ENCODE measurements at places on chromosomes 2 and 18.
A peak's percentile ranks its signal among the peaks of the same experiment; 100 is the strongest.

DNA sequence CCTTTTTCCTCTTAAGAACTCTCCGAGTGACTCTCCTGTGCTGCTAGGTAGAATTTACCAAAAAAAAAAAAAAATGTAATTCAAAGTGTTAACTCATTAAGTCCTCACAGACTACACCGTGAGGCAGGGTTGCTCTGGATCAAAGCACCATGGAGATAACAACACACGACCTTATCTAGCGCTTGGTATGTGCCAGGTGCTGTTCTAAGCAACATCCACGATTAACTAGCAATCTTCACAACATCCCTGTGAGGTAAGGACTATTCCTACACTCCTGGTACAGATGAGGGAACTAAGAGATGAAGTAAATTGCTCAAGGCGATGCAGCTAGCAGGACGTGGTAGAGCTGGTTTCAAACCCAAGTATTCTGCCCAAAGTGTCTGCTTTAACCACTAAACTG is 1.8 kb downstream of the MOGAT1 start:
- DNase-seq = no peak

- DNase-seq = no peak
These were observed 86.0 kb downstream of the ABCA12 start for GRCh38 chr2:215052404-215052803.

GRCh38 chr2:112216167-112216566 is 38.7 kb downstream of the ZC3H8 start:
- DNase-seq = peak; percentile 37

- no peak for DNase-seq
These were observed 6.1 kb downstream of the ADI1 start for GRCh38 chr2:3513026-3513810.

DNA sequence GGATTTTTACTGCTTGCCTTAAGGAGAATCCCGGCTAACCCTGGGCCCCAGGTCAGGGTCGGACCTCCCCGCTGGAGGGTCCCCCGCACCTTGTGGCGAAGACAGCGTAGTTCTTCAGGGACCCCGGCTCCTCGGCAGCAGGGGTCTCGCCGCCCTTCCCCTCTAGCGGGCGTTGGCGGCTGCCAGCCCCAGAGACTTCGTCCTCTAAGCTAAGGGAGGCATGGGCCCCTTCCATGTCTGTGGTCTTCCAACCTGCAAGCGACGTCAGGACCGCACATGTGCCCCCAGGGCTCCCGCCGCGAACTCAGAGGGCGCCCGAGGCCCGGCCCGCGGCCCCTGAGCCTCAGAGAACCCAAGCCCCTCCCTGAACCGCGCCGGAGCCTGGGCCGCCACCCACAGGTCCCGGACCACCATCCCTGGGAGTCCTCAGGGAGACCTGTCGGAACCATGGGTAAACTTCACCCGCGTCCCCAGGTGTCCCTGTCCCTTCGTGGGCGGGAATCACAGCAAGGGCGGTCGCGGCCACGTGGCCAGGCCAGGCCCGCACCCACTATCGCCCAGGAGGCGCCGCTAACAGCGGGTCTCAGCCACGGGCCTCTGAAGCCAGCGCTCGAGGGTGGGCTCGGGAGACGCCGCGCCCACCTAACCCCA is 562 bp downstream of the ANKMY1 start:
- DNase-seq = no peak

DNA sequence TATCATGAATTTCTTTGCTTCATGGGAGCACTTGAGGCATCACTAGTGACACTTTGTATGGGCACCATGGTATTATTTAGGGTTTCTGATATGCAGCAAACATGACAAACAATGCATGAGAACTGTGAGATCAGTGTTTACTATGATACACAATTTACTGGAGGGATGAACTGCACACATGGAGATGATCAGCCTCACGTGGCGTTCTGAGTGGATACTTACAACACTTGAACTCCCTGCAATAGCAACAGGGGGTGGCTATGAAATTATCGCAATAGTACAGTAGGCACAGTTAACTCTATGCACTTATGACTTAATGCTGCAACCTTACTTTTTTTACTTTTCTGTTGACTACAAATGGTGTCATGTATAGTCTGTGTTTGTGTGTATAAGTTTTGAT is 18.5 kb upstream of the UGT1A8 start:
- DNase-seq = no peak

GRCh38 chr18:46166261-46166970 is 62.2 kb downstream of the HAUS1 start:
- DNase-seq = no peak

- peak; percentile 19 for DNase-seq
These were observed 11.2 kb downstream of the ZNF142 start for GRCh38 chr2:218648088-218648786.

- DNase-seq = peak; percentile 80
These were observed 56.1 kb downstream of the FARP2 start for GRCh38 chr2:241412144-241412543.

GRCh38 chr2:177282181-177282641 is 17.7 kb upstream of the NFE2L2 start:
- no peak for DNase-seq

DNA sequence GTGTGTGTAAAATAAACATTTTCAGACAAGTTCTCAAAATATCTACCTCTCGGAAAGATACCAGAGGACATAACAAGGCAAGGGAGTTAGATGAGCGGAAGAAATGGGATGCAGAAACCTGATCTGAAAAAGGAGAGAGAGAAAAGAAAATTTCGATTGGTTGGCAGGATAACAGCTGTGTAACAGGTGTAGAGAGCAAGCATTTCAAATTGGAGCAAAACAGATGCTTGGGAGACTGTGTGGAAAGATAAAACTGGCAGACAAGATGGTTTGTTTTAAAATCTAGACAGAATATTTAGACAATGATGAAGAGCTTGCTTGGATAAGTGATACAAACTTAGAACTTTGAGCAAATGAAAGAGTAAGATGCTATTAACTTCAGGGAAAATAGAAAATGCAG is 20.2 kb downstream of the CHST9 start:
- no peak for DNase-seq

DNA sequence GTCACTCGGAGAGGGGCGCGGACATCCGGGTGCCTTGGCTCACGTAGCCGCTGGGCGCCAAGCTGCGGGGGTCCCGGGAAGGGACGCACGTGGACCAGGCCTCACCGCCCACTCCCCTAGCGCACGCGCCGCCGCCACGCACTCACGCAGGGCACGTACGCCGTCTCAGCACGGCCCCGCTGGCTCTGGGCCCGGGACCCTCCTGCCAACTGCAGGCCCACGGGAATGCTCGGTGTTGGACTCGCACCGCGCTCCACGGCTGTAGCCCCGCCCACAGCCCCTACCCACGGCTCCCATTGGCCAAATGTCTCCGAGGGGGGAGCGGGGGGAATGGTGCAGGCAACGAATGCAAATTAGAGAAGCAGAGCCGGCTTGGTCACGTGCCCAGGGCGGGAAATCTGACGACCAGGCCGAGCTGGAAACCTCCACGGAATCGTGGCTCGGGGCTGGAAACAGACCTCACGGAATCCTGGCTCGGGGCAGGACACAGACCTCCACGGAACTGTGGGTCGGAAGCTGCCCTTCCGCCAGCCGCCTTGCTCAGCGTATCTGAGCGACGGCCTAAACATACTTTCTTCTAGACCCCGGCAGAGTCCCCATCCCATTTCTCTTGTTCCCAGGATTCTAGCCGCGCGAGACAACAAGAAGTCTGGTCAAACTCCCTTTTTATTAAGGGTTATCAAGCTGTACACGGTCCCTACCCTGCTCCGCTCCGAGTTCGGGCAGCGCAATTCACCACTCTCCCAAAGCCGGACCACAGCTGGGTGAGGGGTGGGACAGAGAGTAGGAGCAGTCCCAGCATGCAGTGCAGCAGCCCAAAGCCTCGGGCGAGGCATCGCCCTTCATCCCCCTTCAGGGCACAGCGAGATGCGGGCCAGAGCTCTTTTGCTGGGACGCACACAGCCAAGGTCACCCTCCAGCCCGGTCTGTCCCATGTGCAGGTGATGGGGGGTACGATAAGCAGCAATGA is at the start of gene ABCB6:
Gene ABCB6, minus strand, starts transcription at position 227 of the 970 bp plus-strand sequence. CDS start 285 bp downstream, outside the sequence.
- DNase-seq = peak; percentile 96

DNA sequence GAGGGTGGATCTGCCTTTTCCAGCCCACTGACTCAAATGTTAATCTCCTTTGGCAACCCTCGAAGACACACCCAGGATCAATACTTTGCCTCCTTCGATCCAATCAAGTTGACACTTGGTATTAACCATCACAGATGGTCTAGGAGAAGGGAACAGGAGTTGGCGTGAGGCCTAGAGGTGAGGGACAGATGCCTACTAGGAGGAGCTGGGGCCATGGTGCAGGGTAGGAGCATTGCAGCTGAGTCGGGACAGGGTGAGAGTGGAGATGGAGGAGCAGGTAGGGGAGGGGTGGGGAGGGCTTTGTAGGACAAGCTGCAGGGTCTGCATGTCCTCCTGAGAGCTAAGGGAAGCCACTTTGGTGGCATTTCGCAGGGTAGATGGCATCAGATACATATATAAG is 140.0 kb downstream of the VAPA start:
- no peak for DNase-seq

DNA sequence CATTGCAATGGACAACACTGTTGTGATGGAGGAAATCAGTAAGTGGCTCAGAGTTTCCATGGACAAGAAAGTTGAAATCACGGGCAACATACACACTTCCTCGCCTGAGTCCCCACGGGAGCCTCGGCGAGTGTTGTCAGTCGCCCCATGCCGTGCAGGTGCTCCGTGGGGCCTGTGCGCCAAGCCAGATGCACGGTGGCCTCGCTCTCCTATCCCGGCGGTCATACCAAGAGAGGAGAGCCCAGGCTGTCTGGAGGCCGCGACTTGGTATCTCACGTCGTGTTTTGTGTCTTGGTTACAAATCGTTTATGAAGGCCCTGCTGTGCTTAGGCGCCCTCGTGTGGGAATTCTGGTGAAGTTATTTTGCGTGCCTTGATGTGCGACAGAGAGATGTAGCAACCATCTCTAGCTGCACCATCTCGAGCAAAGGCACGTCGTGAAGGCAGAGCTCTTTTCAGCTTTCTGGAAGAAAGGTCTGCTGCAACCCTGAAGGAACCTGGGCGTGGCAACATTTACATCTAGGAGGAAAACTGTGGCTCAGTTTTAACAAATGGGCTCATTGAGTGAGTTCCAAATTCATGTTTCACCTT is 21.8 kb downstream of the ATG4B start:
- DNase-seq = peak; percentile 15

GRCh38 chr2:136653861-136654260 is 111.5 kb upstream of the THSD7B start:
- DNase-seq = no peak

DNA sequence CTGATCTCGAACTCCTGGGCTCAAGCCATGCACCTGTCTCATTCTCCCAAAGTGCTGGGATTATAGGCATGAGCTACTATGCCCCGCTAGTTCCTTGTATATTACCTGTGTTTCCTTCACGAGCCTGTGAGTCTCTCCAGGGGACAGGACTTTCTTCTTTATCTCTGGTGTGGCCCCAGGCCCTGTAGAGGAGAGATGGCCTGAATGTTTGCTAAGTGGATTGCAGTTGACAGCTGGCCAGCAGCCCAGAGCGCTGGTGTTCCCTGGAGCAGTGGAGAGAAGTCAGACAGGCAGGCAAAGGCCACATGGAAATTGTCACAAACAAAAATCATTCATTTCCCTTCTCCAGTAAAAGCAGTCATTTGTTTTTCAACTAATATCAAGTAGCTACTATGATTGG is 17.9 kb downstream of the LPIN1 start:
- no peak for DNase-seq

- no peak for DNase-seq
These were observed 27.8 kb upstream of the CREB1 start for GRCh38 chr2:207501802-207502576.

DNA sequence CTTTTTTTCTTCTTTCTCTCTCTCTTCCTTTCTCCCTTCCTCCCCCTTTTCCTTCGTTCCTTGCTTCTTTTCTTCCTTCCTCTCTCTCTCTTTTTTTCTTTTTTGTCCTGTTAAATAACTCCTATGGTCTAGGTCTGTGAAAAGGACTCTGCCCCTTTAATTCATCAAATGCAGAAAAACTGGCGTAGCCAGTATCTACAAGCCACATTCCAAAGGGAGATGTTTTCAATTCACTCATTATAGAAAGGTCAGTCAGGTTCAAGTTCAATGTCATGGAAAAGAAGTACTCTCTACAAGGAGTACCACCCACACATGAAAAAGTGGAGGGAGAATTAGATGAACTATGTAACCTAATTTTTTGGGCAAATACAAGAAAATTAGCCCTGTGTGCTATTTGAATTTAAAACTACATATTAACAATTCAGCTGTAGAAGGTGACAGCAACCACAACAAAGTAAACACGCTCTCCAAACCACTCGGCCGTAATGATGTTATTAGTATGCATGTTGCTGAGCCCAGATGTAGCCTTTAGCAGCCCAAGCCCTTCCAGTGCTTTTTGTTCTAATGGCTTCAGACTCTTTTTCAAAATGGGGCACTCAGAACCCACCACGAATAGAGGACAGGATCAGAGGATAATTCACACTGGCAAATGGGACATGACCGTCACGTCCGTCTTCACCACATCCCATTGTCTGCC is 735.4 kb upstream of the FANCL start:
- DNase-seq = no peak

DNA sequence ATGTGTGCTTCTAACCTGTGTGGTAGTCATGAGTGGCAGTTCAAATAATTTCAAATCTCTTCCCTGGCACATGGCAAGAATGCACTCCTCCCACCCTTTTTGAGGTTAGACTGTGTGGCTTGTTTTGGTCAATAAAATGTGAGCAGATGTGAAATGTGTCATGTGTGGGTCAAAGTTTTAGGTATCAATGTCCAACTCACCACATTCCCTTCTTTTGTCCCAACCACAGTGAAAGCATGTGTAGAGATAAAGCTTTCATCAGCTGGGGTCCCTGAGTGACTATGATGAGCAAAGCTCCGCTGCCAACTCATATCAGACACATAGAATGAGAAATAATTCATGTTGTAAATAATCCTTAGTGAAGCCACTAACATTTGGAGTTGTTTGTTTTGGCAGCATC is 118.2 kb downstream of the PAX3 start:
- DNase-seq = no peak

GRCh38 chr18:34224423-34225217 is at the start of gene NOL4:
Gene NOL4, minus strand, starts transcription at chr18:34224913. Its CDS starts 1,660 bp downstream, at chr18:34223253.
- peak; percentile 4 for DNase-seq

DNA sequence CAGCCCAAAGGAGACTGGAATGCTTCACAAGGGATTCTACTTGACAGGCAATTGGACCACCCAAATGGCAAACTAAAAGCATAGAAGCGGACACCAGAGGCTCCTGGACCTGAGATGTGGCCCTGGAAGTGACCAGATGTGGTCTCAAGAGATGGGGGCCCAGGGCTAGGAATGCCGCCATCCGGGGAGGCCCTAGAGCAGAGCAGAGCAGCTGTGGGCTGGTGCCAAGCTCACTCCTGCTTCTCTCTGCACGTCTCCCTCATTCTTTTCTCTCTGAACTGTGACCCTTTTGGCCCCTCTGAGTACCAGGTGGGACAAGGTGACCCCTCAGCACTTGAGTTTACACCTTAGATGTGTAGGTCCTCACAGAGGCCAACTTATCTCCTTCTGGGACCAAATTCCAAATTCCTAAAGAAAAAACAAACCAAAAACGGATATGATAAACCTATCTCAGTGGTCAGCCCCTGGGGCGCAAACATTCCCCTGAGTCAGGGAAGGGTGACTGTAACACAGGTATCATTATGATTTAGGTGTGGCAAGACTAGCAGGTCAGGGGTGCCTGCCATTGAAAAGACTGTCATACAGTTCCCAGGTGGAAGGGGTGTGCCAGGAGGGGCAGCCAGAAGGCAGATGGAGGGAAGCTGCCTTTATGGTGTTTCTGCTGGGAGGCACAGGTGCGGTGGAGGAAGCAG is 6.5 kb upstream of the IL1R2 start:
- DNase-seq = no peak
